ENCODE measurements at places on chromosomes 5 and 9. TPM values are rescaled to one million over a fixed set of nuclear protein-coding genes. Genes with fewer than 3 reads are reported as not detected.

Gene FSTL4
- 29.0 TPM for total RNA-seq

GRCh38 chr9:876425-876824 is 34.9 kb downstream of the DMRT1 start:
- H3K36me3 ChIP-seq: no peaks in the 10 kb centered on the region
- H3K27ac ChIP-seq: no peak overlapping the region
- no peak for DNase-seq
- no peak overlapping the region for H3K4me3 ChIP-seq

Gene CER1
- total RNA-seq: 3.0 TPM

Gene FOXD4L4
- total RNA-seq: 0.20 TPM

Gene MLANA
- not detected for total RNA-seq

DNA sequence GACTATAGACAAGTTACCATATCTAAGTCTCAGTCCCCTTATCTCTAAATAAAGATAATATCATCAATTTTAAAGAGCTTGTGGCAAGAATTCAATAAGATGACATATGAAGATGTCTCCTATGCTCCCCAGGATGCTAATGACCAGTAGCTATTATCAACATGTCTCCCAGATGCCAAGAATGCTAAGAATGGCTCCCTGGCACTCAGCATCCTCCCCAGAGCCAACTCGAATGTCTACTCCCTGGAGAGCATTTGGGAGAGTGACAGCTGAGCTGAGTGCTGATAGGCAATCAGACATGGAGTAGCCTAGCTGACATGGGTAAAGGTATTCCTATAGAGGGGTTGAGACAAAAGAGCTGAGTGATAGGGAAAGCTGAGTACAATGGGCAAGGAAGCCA is 15.9 kb downstream of the P4HA2 start:
- no peak overlapping the region for H3K4me3 ChIP-seq
- peaks cover 7% of the 10 kb centered on the region for H3K4me1 ChIP-seq
- DNase-seq: no peak
- H3K36me3 ChIP-seq: peaks cover 2% of the 10 kb centered on the region
- no peaks in the 10 kb centered on the region for H3K27me3 ChIP-seq

GRCh38 chr9:108696156-108696555 is 159.6 kb downstream of the ACTL7B start:
- no peaks in the 10 kb centered on the region for H3K4me1 ChIP-seq
- H3K4me3 ChIP-seq: no peak overlapping the region
- H3K36me3 ChIP-seq: no peaks in the 10 kb centered on the region
- H3K27ac ChIP-seq: no peak overlapping the region
- DNase-seq: no peak

GRCh38 chr5:117077142-117077541 is 502.5 kb upstream of the SEMA6A start:
- H3K27ac ChIP-seq: no peak overlapping the region
- DNase-seq: no peak
- H3K4me1 ChIP-seq: no peaks in the 10 kb centered on the region
- H3K36me3 ChIP-seq: no peaks in the 10 kb centered on the region
- H3K27me3 ChIP-seq: no peaks in the 10 kb centered on the region

DNA sequence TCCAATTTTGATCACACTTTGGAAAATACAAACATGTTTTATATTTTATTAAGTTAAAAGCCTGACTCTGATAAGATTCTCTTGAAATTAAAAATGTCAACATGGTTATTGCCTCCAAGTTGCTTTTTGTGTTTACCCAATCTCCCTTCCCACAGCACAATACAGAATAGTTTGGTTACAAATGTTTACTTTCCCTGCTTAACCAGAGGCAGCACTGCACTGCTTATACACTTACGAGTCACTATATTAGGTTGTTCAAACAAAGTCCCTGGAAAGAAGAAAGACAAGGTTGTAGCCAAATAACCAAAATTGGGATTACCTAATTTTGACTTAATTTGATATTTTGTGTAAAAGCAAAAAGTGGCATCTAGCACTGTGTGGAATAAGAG is 25.9 kb downstream of the SRFBP1 start:
- peaks cover 2% of the 10 kb centered on the region for H3K4me1 ChIP-seq
- no peaks in the 10 kb centered on the region for H3K27me3 ChIP-seq
- H3K27ac ChIP-seq: no peak overlapping the region
- H3K4me3 ChIP-seq: no peak overlapping the region
- no peaks in the 10 kb centered on the region for H3K36me3 ChIP-seq

DNA sequence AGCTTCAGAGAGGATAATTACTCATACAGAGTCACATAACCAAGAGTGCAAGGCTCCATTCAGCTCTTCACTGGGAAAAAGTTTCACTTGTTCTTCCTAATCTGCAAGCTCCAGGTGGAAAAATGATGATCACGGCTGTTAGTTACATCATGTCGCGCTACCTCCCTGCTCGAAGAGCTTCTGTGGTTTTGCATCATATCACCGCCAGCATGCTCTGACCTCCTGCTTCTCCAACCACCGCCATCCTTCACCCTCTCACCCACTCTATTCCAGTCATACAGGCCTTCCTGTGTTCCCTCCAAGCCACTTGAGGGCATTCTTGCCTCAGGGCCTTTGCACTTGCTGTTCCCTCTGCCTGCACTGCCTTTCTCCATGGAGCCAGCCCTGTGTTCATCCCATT is 47.1 kb downstream of the COL27A1 start:
- DNase-seq: no peak
- H3K36me3 ChIP-seq: no peaks in the 10 kb centered on the region
- no peaks in the 10 kb centered on the region for H3K27me3 ChIP-seq
- no peak overlapping the region for H3K4me3 ChIP-seq

Gene NCS1
- total RNA-seq: 312 TPM

GRCh38 chr5:14399054-14399692 is 182.4 kb upstream of the OTULINL start:
- no peak overlapping the region for H3K4me3 ChIP-seq
- DNase-seq: no peak
- H3K4me1 ChIP-seq: peaks cover 13% of the 10 kb centered on the region
- peaks cover 9% of the 10 kb centered on the region for H3K36me3 ChIP-seq
- peaks cover 9% of the 10 kb centered on the region for H3K27me3 ChIP-seq
- peak overlapping the region; percentile 70 for H3K27ac ChIP-seq

Gene CAMK2A
- total RNA-seq: 1.1 TPM

- H3K4me1 ChIP-seq: peaks cover 56% of the 10 kb centered on the region
- peak overlapping the region; percentile 25 for H3K27ac ChIP-seq
- peaks cover 9% of the 10 kb centered on the region for H3K27me3 ChIP-seq
- no peaks in the 10 kb centered on the region for H3K36me3 ChIP-seq
Observed at GRCh38 chr9:38229104-38229500, 160.1 kb upstream of the SHB start.

GRCh38 chr9:127012250-127012649 is 97.7 kb downstream of the RALGPS1 start:
- peaks cover 4% of the 10 kb centered on the region for H3K27me3 ChIP-seq
- peaks cover 35% of the 10 kb centered on the region for H3K4me1 ChIP-seq
- DNase-seq: no peak

- H3K4me3 ChIP-seq: no peak overlapping the region
- H3K36me3 ChIP-seq: no peaks in the 10 kb centered on the region
- H3K27ac ChIP-seq: no peak overlapping the region
- DNase-seq: no peak
Observed at GRCh38 chr5:118545470-118545869, 442.9 kb downstream of the DTWD2 start.

GRCh38 chr5:125148706-125149105 is 402.3 kb upstream of the ZNF608 start:
- peaks cover 12% of the 10 kb centered on the region for H3K4me1 ChIP-seq
- no peak for DNase-seq
- no peaks in the 10 kb centered on the region for H3K36me3 ChIP-seq
- H3K27me3 ChIP-seq: no peaks in the 10 kb centered on the region
- H3K27ac ChIP-seq: no peak overlapping the region

- H3K27ac ChIP-seq: no peak overlapping the region
- no peak for DNase-seq
- no peaks in the 10 kb centered on the region for H3K36me3 ChIP-seq
- H3K27me3 ChIP-seq: no peaks in the 10 kb centered on the region
- H3K4me3 ChIP-seq: no peak overlapping the region
Observed at GRCh38 chr5:109533751-109534272, 124.0 kb upstream of the PJA2 start.

DNA sequence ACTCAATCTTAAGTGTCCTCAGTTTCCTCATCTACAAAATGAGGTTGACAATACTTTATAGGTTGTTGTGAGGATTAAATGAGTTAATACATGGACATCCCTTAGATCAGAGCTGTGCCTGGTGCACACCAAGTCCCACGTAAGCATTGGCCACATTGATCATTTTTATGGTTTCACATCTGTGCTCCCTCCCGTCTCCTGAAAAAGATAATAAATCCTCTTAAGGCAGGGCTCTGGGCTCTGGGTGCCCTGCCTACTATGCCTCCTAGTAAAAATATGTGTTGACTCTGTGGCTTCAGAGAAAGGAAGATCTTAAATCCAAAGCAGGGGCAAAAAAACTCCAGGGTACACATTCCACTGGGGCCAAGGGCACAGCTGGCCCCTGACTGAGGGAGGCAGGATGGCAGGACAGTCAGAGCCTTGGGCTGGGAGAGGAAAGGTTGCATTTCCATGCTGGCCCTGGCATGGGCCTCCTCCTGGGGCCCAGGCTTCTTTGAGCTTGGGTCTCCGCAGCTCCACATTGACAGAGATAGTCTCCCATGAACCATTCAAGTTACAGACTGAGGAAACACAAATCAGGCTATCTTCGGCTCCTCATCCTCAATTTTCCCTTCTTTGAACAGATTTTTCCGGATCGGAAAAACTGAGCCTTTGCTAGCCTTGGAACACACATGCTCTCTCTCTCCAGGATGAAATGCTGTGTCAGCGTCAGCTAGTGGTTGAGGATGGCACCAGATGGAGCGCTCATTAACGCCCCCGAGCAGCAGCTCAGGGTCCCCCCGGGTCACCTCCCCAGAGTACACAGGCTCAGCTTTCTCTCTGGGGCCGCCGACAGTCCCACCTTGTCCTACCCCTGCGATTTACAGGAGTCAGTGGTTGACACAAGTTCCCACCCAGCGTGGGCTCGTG is 22.4 kb upstream of the KIF12 start:
- peaks cover 7% of the 10 kb centered on the region for H3K27me3 ChIP-seq
- H3K4me1 ChIP-seq: peaks cover 12% of the 10 kb centered on the region
- H3K4me3 ChIP-seq: peak overlapping the region; percentile 0
